ENCODE measurements at places on chromosomes 2 and 18.

DNA sequence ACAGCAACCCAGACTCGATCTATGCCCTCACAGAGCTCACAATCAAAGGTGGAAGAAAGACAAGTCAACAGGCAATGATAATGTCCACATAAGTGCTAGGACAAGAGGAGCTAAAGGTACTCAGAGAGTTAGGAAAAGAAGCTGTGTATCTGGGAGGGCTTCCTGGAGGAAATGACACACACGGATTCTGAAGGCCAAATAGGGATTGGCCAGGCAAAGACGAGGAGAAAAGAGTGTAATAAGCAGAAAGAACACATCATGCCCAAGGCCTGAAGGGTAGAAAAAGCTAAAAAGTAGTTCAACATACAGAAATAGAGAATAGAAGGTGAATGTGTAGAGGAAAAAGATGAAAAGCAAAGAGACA, 36.1 kb downstream of the VIT start:
- DNase-seq: no peak

- no peak for DNase-seq
Measured at GRCh38 chr18:79575891-79576685, 103.5 kb upstream of the CTDP1 start.

- DNase-seq: no peak
Measured at GRCh38 chr2:154452906-154453493, 245.5 kb upstream of the KCNJ3 start.

DNA sequence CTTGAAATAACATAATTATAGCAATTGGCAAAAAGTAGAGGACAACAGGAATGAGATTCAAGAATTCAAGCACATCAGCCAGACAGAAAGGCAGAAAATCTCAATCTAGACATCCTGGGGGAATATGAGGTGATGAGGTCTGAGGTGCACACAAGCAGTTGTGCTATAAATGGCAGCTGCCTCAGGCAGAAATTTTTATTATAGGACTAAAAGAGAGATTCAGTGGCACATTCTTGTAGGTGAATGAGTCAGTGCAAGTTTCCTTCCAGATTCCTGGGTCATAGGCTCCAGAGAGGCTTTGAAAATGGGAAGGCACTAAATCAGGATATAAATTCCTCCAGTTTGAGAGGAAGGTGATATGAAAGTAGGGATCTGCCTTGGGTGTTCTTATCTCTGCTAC, 127.2 kb upstream of the THSD7B start:
- no peak for DNase-seq

- no peak for DNase-seq
Measured at GRCh38 chr2:103222969-103223368, 461.1 kb downstream of the TMEM182 start.

DNA sequence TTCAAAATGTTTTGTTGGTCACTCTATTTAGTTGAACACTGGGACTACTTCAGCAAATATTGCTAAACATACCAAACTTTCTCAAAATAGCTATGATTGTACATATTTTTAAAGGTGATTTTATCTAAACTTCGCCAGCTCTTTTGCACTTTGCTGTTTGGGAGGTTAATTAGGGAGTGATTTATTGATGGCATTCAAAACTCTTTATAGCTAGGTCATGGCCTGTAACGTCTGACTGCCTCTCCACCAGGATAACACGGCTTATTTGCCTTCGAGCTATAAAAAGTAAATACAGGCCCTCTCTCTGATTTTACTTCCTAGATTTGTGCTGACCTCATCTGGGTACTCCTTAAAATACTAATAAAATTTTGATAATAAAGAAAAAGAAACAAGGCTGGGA, 931.9 kb downstream of the DCDC2C start:
- DNase-seq: no peak

DNA sequence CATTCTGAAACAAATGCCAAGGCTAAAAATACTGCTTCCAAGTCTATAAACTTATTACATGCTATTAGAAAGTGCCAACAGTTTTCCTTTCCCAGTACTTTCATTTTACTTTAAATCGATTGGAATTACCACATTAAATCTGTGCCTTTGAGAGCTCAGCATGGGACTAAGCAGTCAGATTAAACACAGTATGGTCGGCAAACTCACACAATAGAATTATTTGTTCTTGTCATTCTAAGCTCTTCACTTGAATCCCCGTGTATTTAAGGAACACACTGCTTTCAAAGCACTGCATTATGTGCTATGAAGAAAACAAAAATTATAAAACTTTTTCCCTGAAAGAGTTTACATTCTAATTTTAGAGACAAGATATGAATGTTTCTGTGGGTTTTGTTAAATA, 444.4 kb upstream of the SLC39A10 start:
- no peak for DNase-seq

DNA sequence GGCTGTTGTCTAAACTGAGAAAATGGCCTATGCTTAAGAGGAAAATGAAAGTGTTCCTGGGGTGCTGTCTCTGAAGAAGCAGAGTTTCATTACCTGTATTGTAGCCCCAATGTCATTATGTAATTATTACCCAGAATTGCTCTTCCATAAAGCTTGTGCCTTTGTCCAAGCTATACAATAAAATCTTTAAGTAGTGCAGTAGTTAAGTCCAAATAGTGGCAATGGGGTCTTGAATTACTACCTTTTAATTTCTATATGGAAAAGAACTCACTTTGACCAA, 13.8 kb upstream of the ALLC start:
- no peak for DNase-seq

- no peak for DNase-seq
Measured at GRCh38 chr2:173872714-173873113, 92.5 kb downstream of the SP3 start.

DNA sequence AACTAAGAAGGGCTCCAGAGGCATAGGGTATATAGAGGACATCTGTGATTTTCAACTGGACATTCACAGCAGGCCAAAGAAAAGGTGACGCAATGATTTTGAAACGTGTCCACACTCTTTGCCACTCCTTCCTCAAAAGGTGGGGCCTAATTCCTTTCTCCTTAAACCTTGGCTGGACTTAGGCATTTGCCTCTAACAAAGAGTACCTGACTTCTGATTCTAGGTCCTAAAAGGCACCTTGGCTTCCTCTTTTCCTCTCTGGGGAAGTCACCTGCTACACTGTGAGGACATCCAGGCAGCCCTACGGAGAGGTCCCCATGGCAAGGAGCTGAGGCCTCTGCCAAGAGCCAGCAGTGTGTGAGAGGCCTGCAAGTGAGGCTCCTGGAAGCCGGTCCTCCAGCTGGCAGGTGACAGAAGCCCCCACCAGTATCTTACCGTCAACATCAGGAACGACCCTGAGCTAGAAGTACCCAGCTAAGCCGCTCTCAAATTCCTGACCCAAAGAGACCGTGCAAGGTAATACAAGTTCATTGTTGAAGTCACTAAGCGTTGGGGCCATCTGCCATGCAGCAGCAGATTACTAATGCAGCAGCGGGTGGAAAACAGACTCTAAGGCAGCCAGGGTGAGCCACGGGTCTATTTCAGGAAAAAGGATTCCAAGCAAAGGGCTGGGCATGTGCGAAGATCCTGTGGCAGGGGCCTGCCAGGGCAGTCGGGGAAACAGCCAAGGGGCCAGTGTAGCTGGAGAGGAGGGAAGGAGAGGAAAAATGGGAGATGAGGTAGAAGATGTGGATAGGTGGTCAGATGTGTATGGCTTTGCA, 7.4 kb upstream of the HES6 start:
- no peak for DNase-seq

- no peak for DNase-seq
Measured at GRCh38 chr2:44651974-44652373, 289.5 kb upstream of the SIX3 start.

- DNase-seq: no peak
Measured at GRCh38 chr2:174135981-174136380, 112.4 kb downstream of the OLA1 start.

All from stimulated activated CD8-positive, alpha-beta memory T cell treated with anti-CD3 and anti-CD28 coated beads, Interleukin-15, amount 100 ng/mL, for 4 hours (primary cell).